ENCODE measurements at places on chromosomes 5 and 9.

- no peaks in the 10 kb centered on the region for H3K27me3 ChIP-seq
- no peaks in the 10 kb centered on the region for H3K4me1 ChIP-seq
- no peak for DNase-seq
- no peaks in the 10 kb centered on the region for H3K36me3 ChIP-seq
- no peak overlapping the region for H3K4me3 ChIP-seq
These were observed 157.0 kb downstream of the GABBR2 start for GRCh38 chr9:98551511-98552286.

DNA sequence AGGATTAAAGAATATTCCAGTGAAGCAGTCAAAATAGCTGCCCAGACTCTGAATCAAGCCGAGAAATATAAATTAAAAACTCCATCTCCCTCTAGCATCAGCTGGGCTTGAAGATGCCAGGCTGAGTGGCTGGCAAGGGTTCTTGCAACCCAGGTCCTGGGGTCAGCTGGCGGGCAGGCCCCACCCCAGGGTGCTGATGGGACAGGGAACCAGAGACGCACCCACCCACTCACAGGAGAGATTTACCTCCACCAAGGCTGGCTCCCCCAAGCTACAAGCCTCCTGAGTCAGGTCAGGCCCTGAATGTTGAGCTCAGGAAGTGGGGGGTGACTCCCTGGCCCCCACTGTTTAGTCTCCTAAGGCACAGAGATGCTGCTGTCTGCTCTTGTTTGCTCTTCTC lies 83.9 kb upstream of the HSPA9 start:
- H3K36me3 ChIP-seq: no peaks in the 10 kb centered on the region
- no peak overlapping the region for H3K4me3 ChIP-seq
- H3K4me1 ChIP-seq: peaks cover 8% of the 10 kb centered on the region
- H3K27ac ChIP-seq: no peak overlapping the region
- DNase-seq: no peak
- H3K27me3 ChIP-seq: peaks cover 34% of the 10 kb centered on the region

DNA sequence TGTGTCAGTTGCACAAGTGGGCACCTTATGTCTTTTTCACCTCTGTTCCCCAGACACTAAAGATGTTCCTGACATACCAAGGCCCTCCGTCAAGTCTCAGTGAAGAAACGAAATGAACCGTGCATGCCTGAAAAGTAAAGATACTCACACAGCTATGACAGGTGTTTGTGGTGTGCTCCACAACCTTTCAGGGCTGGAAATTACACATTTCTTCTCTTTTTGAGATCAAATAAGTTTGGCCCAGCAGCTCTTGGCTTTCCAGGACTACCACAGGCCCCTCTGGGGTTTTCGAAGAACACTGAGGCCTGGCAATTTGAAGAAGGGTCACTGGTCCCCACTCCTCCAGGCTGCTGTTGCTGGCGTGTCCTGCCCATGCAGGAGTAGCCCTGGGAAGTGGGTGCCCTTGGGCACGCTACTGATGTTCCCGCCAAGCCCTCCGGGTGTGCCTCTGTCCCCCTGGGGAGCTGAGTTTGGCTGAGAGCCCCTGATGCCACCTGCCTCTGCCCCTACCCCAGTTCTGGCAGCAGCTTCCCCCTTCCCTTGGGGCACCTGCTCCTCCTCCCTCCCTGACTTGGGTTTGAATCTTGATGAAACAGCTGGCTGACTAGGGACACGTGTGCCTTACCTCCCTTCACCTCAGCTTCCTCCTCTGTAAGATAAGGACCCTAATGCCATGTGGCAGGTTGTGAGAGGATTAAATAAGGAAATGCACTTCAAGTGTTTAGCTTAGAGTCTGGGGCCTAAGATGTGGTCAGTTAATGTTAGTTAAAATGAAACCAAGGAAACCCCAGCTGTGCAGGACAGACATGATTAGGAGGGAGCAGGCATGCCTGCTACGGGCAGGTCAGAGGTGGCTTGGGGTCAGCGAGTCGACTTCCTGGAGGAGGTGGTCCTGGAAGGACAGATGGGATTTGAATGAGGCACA lies 49.1 kb upstream of the GADD45G start:
- peaks cover 43% of the 10 kb centered on the region for H3K4me1 ChIP-seq
- H3K4me3 ChIP-seq: no peak overlapping the region
- H3K27ac ChIP-seq: peak overlapping the region; percentile 84
- DNase-seq: peak; percentile 75
- no peaks in the 10 kb centered on the region for H3K27me3 ChIP-seq

DNA sequence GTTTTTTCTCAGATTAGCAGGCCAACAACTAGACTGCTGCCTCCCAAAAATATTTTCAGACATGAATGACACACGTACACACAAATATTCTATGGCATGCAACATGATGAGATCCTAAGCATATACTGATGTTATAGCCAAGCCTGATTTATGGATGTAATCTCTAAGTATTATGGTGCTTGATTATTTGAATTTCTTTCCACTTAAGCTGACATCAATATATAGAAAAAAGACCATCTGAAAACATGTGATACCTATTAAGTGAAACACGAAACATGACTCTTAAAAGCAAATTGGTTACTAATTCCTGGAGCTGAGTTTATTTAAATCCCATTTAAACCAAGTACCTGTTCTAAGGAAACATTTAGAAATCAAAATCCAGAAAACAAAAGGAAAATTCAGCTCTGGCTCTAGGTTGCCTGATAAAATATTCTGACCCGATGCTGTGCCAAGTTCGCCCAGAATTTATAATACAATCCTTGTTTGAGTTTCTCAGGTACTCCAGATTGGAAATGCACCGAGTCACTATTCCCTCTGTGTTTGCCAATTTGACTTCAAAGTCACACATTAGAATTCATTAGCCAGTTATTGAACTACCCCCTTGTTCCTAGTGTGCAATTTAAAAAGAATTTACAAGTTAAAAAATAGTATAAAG lies 548.6 kb downstream of the CSNK1G3 start:
- H3K36me3 ChIP-seq: no peaks in the 10 kb centered on the region
- DNase-seq: no peak
- no peak overlapping the region for H3K4me3 ChIP-seq
- peaks cover 18% of the 10 kb centered on the region for H3K4me1 ChIP-seq
- peaks cover 16% of the 10 kb centered on the region for H3K27me3 ChIP-seq
- no peak overlapping the region for H3K27ac ChIP-seq

DNA sequence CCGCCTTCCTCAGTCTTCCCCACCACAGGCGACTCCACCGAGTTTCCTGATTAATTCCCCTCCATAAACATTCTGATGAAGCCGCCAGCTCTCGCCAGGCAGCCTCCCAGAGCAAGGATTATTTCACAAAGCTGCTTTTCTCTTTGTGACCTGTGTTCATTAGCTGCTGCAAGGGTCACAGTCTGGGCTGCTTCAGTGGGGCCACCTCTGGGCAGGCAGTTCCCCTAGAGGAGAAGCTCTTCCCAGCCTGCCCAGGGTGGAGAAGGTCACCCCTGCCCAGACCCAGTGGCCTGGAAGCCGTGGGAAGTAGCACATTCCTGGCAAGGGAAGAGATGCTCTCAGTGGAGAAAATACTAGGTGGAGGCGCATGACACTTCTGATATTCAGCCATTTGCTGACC lies 58.4 kb upstream of the RAPGEF1 start:
- H3K27ac ChIP-seq: no peak overlapping the region
- H3K27me3 ChIP-seq: peaks cover 67% of the 10 kb centered on the region
- H3K4me3 ChIP-seq: no peak overlapping the region

DNA sequence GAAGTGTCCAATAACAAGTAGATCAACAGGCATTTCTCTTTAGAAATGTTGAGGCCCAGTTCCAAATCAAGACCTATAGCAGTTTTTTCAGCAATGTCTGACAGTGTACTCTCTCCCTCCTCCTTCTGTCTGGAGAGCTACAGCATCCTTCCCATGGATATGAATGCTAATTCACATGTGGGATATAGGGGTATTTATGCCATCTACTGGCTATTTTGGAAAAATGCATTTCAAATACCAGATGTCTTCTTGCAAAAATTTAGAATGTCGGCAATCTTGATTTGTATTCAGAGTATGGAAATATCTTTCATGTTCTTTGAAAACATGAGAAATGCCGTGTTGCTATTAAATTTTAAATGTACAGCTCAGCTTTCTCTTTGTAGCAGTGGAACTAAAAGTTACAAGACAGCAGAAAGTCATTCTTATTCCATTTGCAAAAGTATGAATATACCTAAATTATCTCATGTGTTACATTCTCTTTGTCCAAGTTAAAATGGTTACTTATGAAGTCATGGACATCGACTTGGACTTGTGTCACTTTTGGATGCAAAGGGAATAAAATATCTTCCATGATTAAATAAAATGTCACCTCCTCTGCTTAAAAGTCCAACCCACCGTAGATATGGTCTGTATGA lies 647.8 kb downstream of the TAF11L14 start:
- H3K4me1 ChIP-seq: no peaks in the 10 kb centered on the region
- no peak overlapping the region for H3K27ac ChIP-seq

GRCh38 chr5:167678481-167678880 lies 613.0 kb upstream of the WWC1 start:
- no peak overlapping the region for H3K27ac ChIP-seq
- no peak for DNase-seq
- no peaks in the 10 kb centered on the region for H3K27me3 ChIP-seq
- H3K4me3 ChIP-seq: no peak overlapping the region

- no peak for DNase-seq
- no peaks in the 10 kb centered on the region for H3K27me3 ChIP-seq
- no peak overlapping the region for H3K27ac ChIP-seq
- H3K36me3 ChIP-seq: no peaks in the 10 kb centered on the region
- no peak overlapping the region for H3K4me3 ChIP-seq
These were observed 205.8 kb downstream of the DEPDC1B start for GRCh38 chr5:60494144-60494543.

- H3K4me3 ChIP-seq: peak overlapping the region; percentile 59
- peak overlapping the region; percentile 98 for H3K27ac ChIP-seq
- H3K36me3 ChIP-seq: no peaks in the 10 kb centered on the region
- H3K27me3 ChIP-seq: no peaks in the 10 kb centered on the region
These were observed 26.6 kb downstream of the GRAMD2B start for GRCh38 chr5:126449751-126450271.

DNA sequence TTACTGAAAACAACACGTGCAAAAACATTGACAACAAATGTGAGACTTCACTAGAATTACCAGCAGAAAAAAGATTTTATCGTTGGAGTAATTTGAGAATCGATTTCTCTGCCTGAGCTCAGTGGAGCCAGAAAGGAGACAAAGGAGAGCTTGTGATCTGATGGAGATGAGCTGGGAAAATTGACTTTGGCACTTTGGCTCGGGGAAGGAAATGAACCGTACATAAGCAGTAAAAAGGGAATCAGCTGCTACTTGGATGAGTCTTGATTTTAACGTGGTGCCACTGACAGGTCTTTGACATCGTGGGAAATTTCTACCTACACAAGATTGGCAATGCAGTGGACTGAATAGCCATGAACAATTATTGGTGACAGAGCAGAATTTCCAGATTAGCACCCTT lies 244.7 kb upstream of the RPS23 start:
- no peak for DNase-seq
- no peak overlapping the region for H3K27ac ChIP-seq
- H3K4me3 ChIP-seq: no peak overlapping the region
- no peaks in the 10 kb centered on the region for H3K27me3 ChIP-seq
- no peaks in the 10 kb centered on the region for H3K4me1 ChIP-seq
- no peaks in the 10 kb centered on the region for H3K36me3 ChIP-seq

DNA sequence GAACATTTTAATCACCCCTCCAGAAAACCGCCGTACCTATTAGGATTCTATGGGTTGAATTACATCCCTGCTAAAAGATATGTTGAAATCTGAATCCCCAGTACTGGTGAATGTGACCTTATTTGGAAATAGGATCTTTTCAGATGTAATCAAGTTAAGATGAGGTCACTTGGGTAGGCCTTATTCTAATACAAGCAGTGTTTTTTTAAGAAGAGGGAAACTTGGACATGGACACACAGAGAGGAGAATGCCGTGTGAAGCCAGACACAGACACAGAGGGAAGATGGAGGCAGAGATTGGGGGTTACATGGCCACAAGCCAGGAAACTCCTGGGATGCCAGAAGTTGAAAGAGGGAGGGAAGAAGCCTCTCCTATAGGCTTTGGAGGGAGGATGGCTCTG lies 183.5 kb downstream of the GNA14 start:
- H3K36me3 ChIP-seq: no peaks in the 10 kb centered on the region
- H3K4me3 ChIP-seq: no peak overlapping the region
- no peaks in the 10 kb centered on the region for H3K27me3 ChIP-seq
- H3K4me1 ChIP-seq: no peaks in the 10 kb centered on the region
- DNase-seq: no peak

DNA sequence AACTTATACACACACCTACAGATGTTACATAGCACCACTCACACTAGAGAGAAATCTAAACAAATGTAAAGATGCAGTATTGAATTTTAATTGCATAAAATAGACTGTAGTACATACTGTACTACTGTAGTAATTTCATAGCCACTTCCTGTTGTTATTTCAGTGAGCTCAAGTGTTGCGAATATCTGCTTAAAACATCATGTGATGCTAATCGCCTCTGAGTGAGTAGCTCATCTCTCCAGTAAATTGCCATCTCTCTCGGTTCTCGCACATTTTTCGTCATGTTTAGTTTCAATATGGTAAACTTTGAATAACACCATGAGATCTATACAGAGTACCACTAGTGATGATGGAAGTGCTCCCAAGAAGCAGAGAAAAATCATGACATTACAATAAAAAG lies 22.0 kb upstream of the ARHGEF28 start:
- H3K27me3 ChIP-seq: no peaks in the 10 kb centered on the region
- DNase-seq: no peak
- no peaks in the 10 kb centered on the region for H3K4me1 ChIP-seq
- H3K36me3 ChIP-seq: no peaks in the 10 kb centered on the region
- no peak overlapping the region for H3K4me3 ChIP-seq
- no peak overlapping the region for H3K27ac ChIP-seq

- peaks cover 39% of the 10 kb centered on the region for H3K4me1 ChIP-seq
- H3K36me3 ChIP-seq: no peaks in the 10 kb centered on the region
- DNase-seq: no peak
- no peak overlapping the region for H3K27ac ChIP-seq
- no peaks in the 10 kb centered on the region for H3K27me3 ChIP-seq
These were observed 165.9 kb downstream of the ZNF608 start for GRCh38 chr5:124580512-124580911.

DNA sequence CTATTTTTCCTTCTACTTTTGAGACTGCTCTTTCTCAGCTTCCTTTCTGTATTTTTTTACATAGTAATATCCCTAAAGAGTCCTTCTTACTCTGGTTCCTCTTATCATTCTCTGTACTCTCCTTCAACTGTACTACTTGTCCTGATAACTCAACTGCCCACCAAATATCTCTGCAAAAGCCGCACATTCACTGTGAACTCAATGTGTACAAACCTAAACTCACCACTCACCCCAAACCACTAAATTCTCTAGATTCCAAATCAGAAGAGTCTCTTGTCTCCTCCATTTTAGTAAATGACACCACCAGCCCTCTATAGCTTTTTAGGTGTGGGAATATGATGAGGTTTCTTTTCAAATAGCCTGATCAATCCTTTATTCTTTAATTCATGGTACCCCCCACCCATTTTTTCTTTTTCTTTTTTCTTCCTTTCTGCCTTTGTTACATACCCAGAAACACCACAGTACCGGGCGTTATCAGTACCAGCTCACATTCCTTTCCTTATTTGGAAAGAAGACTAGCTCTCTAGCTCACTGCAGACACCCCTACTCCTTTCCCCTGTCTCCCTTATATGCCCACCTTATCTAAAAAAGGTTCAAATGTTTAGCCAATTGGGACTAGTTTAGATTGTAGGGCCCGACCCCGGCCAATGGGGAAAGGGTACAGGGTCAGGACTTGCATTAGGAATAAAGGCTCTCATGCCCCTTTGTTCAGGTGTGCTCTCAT lies 63.1 kb upstream of the RANBP6 start:
- no peaks in the 10 kb centered on the region for H3K36me3 ChIP-seq
- H3K27me3 ChIP-seq: no peaks in the 10 kb centered on the region
- H3K27ac ChIP-seq: no peak overlapping the region
- no peaks in the 10 kb centered on the region for H3K4me1 ChIP-seq
- DNase-seq: no peak
- H3K4me3 ChIP-seq: no peak overlapping the region

Measured in MM.1S (cell line).